ENCODE measurements at places on chromosomes 5 and 9.

- H3K4me1 ChIP-seq: peaks cover 5% of the 10 kb centered on the region
- no peaks in the 10 kb centered on the region for H3K36me3 ChIP-seq
- no peak for DNase-seq
Observed at GRCh38 chr9:99103901-99104458, 933 bp upstream of the TGFBR1 start.

DNA sequence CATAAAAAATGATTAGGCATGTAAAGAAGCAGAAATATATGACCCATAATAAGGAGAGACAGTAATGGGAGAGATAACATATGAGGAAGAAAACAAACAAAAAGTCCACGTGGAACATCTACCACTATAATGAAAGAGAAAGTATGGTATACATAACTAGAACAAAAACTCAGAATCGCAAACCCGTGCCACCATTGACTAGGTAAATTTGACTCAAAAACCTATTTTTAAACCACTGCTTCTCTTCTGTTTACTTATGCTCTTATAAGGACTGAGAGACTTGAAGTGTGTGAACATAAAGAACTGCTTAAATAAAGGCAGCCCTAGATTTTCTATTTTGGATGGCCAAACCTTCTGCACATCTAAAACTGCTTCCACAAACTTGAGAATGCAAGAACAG is 330.7 kb downstream of the CAAP1 start:
- DNase-seq: no peak
- H3K36me3 ChIP-seq: no peaks in the 10 kb centered on the region
- H3K27me3 ChIP-seq: no peaks in the 10 kb centered on the region
- H3K27ac ChIP-seq: no peak overlapping the region

DNA sequence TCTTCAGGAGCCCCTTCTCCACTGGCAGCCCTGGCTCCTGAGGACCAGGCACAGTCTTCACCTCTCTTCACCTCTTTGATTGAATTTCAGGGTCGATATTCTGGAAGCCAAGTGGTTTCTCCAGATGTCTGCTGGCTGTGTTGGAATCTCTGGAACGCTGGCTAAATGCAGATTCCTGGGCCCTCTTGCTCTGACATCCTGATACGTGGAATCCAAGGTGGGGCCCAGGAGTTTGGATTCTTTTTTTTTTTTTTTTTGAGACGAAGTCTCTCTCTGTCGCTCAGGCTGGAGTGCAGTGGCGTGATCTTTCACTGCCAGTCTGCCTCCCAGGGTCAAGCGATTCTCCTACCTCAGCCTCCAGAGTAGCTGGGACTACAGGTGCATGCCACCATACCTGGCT is 26.8 kb upstream of the IER5L start:
- H3K36me3 ChIP-seq: no peaks in the 10 kb centered on the region
- no peak overlapping the region for H3K27ac ChIP-seq
- DNase-seq: no peak
- H3K4me1 ChIP-seq: no peaks in the 10 kb centered on the region

DNA sequence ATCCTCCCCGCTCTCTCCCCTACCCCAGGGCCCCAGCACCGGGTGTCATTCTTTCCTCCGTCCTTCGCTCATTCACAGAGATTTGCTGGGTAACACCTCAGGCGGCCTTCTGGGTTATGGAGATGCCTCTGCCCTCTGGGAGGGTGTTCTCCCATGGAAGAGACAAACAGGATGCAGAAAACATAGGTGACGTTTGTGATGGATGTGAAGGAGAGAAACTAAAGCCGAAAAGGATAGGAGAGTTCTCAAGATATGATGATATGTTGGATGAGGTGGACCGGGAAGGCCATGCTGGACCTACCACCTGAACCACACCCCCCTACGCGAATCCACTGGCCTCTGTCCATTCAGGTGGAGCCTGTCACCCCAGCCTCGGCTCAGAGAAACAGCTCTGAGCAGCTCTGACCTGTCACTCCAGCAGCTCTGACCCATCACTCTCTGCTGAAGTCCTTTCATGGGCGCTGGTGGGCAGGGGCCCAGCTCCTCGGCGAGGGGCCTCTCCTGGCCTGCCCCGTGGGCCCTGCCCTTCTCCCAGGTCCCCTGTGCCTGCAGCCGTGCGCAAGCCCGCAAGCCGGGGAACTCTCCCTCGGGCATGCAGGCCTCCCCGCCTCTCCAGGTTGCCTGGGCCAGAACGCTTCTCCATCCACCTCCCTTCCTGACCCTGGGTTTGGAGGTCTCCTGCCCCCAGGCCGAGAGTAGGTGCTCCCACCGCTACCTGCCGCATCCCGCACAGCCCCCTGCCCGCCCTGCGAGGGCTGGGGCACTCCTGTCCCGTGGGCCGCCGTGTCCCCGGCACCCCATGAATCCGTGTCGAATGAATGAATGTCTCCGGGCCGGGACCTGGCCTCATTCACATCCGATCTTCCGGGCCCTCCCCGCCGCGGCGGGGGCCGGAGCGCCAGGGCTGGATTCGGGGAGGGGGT is 717 bp upstream of the NCS1 start:
- H3K27ac ChIP-seq: no peak overlapping the region
- no peaks in the 10 kb centered on the region for H3K36me3 ChIP-seq
- H3K27me3 ChIP-seq: no peaks in the 10 kb centered on the region
- H3K4me3 ChIP-seq: peak overlapping the region; percentile 57
- H3K4me1 ChIP-seq: no peaks in the 10 kb centered on the region
- DNase-seq: no peak

DNA sequence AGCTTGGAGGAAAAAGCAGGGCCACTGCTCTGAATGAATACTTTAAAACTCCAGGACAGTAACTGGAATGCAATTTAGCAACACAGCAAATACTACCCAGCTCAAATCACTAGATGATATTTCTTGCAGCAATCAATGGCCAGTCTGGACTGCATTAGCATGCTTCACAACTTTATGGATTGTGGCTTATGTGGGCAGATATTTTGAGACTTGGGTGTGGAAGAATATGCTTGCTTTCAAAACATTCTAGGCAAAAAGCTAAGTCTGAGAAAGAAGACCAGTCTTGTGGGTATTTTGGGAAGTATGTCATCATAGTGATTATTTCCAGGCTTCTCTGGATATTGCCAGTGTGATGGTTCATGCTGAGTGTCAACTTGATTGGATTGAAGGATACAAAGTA is 3.1 kb downstream of the RANBP3L start:
- DNase-seq: no peak
- no peak overlapping the region for H3K4me3 ChIP-seq
- H3K4me1 ChIP-seq: peaks cover 10% of the 10 kb centered on the region
- no peak overlapping the region for H3K27ac ChIP-seq
- H3K36me3 ChIP-seq: no peaks in the 10 kb centered on the region

DNA sequence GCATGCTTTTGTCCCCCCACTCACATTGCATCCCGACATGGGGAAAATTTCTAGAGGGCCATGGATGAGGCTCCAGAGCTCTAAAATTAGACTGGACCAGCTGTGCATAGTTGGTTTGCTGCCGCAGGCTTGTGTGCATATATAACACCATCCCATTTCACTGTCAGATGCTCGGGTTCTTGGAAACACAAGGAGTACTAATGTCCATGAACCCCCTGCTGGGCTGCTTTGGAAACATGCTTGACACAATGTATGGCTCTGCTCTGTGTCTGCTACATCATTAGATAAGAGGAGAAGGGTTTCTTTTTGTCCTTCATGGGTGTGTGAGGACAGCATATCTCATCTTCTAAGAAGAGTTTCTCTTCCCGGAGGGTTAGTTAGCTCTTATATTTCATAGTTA is 292.1 kb upstream of the RORB start:
- no peak overlapping the region for H3K27ac ChIP-seq
- H3K36me3 ChIP-seq: no peaks in the 10 kb centered on the region
- no peaks in the 10 kb centered on the region for H3K27me3 ChIP-seq

DNA sequence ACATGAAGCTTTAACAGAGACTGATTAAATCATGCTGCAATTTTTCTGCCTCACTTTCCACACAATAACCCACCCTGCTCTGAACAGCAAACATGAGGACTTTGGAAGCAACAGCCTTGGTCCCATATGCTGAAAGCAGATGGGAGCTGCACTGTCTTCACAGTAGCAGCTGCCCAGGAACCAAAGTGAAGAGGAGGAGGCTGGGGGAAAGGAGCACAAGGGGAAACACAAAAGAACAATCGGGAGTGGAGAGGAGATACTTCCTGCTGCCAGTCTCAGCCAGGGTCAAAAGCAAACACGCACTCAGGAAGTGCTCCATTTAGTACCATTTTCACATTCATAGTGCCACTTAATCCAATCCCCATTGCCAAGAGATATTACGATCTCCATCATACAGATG is 183.3 kb upstream of the PUM3 start:
- no peak overlapping the region for H3K27ac ChIP-seq
- no peaks in the 10 kb centered on the region for H3K4me1 ChIP-seq
- H3K4me3 ChIP-seq: no peak overlapping the region
- no peaks in the 10 kb centered on the region for H3K36me3 ChIP-seq
- DNase-seq: no peak

DNA sequence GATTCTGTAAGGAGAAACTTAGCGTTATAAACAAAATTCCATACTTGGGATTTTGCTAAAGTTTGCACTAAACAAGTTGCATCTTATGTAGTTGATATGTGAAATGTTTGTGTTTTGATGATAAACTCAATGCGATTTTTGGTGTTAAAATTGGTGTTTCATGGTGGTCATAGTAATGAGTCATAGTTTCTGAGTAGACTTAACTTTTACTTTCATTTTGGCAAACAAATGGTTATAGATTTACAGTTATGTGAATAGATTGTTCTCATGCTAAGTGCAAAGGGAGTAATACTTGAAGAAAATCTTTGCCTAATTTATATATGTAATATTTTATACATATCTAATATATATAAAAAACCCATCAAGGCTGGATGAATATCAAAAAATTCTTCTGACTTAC is 107.3 kb upstream of the ELAVL2 start:
- H3K36me3 ChIP-seq: no peaks in the 10 kb centered on the region
- no peaks in the 10 kb centered on the region for H3K4me1 ChIP-seq
- H3K27me3 ChIP-seq: no peaks in the 10 kb centered on the region
- no peak for DNase-seq
- H3K27ac ChIP-seq: no peak overlapping the region

GRCh38 chr5:145887976-145888574 is 15.3 kb upstream of the GRXCR2 start:
- H3K27me3 ChIP-seq: no peaks in the 10 kb centered on the region
- DNase-seq: peak; percentile 16
- no peaks in the 10 kb centered on the region for H3K4me1 ChIP-seq
- H3K4me3 ChIP-seq: no peak overlapping the region
- no peaks in the 10 kb centered on the region for H3K36me3 ChIP-seq

GRCh38 chr9:83775932-83776331 is 41.6 kb downstream of the GKAP1 start:
- DNase-seq: no peak
- no peaks in the 10 kb centered on the region for H3K4me1 ChIP-seq
- no peak overlapping the region for H3K27ac ChIP-seq
- H3K27me3 ChIP-seq: no peaks in the 10 kb centered on the region

Measured in pancreas (tissue), 10 donors.